Hindlimb muscle (tissue), 1 donor: ENCODE measurements at places on chromosomes 4 and X. TPM values are rescaled to one million over a fixed set of nuclear protein-coding genes. Genes with fewer than 3 reads are reported as not detected.

DNA sequence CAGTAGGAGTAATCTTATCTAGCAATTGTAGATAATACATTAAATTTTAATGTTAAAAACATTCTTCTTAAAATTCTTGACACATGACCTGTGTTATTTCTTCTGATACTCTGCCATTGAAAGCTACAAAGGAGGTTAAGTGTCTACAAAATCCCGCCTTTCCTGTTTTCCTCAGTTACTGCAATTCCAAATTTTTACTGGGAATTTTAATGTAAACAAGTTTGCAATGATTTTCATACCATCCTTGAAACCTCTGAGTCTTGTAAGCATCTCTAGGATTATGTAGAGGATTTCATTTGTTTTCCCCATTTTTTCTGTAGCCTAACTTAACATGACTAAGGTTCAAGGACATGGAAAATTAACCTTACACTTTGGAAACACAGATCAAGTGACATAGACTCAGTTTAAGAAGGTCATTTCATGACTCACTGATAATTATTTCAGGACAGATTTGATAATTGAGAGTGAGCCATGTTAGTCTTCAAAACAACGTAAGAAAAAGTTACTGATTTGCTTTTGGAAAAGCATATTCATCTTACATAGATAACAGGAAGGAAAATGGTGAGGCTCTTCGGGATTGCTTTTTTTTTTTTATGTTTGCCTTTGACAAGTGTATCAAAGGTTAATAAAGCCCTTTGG is 39.6 kb upstream of the PDLIM5 start:
- DNase-seq, result no peak

DNA sequence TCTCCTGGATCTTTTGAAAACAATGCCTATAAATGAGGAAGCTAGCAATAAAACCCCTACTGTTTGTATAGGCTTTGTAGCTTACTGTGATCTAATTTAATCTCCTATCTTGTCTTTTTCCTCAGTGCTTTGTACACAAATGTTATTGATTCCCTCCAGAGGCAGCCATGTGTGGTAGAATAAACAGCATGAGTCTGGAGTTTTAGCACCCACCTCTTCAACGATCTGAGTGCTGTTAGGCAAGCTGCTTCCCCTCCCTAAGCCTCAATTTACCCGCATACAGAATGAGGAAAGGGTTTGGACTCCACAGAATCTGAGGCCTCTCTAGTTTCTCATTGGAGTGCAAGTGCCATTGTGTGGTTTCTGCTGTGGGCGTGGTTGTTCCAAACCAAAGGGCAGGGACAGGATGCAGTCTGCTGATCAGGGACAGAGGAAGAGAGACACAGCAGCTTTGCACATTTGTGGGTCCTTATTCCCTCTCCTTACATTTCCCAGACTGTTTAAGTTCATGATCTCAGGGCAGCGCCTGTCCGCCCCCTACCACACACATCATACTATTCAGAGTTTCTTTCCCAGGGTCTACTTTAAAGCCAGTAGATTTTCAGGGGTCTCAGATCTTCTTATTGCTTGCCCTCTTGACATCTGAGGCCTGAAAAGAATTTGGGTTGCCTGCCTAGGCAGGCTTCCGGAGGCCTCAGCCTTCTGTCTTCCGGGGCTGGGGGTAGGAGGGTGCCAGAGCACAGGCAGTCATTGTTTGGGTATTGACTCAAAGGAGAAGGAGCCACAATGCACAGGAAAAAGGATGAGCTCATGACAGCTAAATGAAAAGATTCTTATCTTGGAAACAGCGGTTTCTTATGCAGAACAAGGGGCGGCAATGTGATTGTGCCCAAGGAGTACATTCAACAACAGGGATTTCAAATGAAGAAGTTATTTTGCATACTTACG is 114.9 kb upstream of the TEX13D start:
- no peak for DNase-seq

The RTL5 gene
- polyA plus RNA-seq, result 10.3 TPM

The ATP1B4 gene
- 296 TPM for polyA plus RNA-seq

The C4orf51 gene
- not detected for polyA plus RNA-seq

- no peak for DNase-seq
Observed at GRCh38 chr4:101163936-101164335, 183.4 kb downstream of the PPP3CA start.

DNA sequence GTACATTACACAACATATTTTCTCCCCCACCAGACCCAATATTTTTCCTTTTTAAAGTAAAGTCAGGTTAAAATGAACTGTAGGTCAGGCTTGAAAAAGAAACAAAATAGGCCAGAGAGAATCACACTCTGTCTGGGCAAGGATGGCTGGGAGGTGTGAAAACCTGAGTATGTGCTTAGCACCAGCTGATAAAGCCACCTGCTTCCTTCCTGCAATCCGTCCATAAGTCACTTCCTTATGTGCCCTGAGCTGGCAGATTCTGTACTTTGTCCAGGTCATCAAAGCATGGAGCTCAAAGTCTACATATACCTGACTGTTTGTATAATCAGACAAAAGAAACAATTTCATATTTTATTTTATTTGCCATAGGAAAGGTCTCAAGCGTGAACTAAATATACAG is 37.7 kb downstream of the ANTXR2 start:
- no peak for DNase-seq

DNA sequence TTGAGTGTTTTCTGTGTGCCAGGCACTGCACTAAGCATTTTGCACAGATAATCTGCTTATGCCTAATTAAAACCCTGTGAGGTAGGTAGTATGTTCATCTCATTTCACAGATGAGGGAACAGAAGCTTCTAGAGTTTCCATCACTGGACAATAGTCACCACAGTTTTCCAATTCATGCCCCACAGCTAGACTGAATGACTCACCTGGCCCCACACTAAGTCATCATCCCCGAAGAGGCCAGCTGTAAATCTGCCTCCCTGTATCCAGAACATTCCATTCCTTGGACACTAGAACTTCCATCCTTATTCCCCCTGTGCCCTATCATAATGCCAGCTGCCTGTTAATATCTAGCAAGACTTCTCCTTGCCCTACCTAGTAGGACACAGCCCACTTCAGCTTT is 40.9 kb upstream of the NYX start:
- DNase-seq, result no peak

DNA sequence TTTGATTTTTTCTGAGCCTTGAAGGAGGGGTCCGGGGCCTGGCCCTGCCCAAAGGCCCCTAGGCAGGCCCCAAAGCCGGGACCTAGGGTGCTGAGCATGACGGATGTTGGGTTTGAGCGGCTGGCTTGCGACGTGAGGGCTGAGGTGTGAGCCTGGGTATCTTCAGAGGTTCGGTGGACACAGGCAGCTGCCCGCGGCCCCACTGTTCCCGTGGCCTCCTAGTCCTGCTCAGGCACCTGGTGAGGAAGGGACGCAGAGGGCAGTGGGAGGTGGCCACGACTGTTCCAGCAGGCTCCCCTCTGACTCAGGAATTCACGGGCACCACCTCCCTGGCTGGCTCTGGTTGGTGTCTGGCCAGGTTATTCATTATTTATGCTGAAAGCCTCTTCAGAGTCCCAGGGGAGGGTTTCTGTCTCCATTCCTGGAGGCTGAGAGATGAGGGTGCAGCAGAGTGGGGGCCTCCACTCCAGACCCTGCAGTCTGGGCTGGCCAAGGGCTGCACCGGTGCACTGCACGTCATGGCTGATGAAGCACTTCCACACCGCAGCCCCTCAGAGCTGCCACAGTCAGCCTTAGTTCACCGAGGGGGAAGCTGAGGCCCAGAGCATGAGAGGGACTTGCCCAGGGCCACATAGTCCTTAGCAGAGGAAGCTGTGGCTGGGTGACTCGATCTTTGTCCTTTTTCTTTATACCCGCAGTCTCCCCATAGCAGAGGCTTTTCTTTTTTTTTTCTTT is 2.2 kb downstream of the MSANTD1 start:
- no peak for DNase-seq

The NPNT gene
- 143 TPM for polyA plus RNA-seq

The UPF3B gene
- polyA plus RNA-seq, result 14.6 TPM

- no peak for DNase-seq
Observed at GRCh38 chr4:152062936-152063620, 302.3 kb upstream of the GATB start.

The ADAMTS3 gene
- 1.6 TPM for polyA plus RNA-seq

DNA sequence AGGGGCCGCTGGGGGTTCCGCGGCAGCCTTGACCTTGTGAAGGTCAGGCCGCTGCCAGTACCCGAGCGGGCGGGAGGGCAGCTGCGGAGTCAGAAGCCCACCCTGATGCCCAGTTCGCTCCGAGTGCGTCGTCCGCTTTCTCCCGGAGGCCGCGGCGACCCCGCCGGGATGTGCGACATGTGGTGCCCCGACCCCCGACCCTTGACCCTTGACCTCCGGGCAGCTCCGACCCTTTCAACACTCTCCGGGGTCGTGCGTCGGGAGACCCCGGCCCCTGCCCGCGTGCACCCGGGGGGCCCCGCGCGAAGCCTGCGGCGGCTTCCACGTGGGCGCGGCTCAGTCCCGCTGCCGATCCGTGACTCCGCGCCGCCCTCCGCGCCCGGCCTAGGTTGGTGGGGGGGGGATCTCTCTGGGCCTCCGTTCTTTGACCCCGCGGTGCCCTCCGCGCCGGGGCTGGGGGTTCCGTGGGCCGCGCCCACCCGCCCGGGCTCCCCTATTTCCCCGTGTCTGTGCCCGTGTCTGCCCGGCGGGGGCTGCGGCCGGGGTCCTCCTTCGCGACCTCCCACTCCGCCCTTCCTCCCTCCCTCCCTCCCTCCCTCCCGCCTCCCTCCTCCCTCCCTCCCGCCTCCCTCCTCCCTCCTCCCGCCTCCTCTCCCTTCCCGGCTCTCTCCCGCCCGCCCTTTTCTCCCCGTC is 609 bp upstream of the SLC25A6 start:
- peak; percentile 79 for DNase-seq

DNA sequence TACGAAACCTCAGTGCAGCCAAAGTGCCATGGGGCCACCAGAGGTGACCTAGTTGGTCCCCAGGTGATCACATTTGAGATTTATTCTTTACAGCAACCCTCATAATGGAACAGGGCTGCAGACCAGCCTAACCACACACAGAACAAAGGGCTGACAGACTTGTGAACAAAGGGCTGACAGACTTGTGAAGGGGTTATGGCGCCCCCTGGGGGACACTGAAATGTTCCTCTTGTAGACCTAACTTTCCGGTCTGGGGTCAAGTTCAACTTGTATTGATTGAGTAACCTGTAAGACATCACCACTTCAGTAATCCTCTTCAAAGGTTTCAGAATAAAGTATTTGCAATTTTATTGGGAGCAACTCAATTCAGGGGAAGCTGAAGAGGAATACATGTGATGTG is 175.9 kb upstream of the RPS6KA3 start:
- DNase-seq, result peak; percentile 45

The BEX1 gene
- polyA plus RNA-seq, result 0.34 TPM

The RIPPLY1 gene
- not detected for polyA plus RNA-seq

The IGSF1 gene
- 85.8 TPM for polyA plus RNA-seq

DNA sequence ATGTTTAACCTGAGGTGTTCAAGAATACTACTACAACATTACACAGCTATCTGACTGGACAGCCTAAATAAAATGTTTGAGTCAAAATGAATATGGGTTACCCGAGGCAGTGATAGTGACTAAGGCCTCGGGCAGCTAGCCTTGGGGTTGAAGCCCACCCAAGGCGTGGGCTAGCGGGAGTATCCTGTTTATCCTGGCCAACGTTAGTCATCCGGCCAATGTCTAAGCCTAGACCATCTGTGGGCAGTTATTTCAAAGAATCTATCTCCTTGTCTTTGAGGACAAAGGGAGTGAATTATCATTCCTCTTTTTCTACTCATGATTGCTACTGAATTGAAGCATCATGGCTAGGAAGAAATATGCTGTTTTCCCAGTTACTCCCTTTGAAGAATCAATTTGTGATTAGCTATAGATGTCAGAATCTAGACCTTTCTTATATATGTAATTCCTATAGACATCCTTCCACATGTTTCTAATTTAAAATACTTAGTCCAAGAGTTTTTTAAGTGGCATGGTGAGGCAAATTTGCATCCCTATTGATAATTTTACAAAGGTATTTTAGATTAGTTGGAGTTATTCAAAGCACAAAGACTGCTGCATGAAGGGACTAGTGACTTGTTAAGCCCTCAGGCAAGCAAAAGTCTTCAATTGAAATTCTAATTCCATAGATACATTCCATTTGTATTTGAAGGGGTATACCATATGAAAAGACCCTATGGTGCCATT is 6.0 kb upstream of the PDGFC start:
- no peak for DNase-seq

GRCh38 chrX:2401590-2402360 is 99.0 kb downstream of the DHRSX start:
- DNase-seq, result no peak

The YY2 gene
- 1.8 TPM for polyA plus RNA-seq

DNA sequence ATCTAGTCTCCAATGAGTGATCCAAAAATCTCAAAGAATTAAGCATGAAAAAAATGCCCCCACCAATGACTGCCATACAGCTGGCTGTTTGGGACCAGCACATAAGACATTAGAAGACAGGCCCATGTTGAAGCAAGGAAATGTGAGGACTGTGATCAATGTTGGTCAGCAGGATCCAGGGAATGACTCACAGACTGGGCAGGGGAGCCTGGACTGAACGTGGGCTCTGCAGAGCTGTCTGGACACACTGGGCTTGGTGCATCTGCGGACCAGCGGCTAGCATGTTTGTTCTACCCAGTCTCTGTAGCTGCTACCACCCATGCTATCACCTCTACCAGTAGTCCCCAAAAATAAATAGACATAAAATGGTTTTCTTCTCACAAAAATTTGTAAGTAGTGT is 108.6 kb downstream of the PALLD start:
- DNase-seq, result no peak

DNA sequence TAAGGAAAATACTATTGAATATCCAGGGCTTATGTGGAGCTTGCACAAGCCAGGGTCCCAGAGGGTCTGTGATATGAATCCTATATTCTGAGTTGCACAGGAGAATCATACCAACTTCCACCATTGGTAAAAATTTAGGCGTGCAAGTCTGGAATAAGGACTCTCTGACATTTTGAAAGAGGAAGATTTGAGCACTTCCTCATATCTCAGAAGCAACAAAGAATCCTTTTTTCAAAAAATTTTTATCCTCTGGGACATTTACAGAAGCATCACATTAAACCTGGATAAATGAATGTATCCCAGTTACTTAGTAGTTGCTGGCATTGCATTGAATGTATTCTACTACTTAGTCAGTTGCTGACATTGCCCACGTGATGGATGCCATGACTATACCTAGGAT is 24.2 kb upstream of the CAMK2D start:
- DNase-seq, result no peak

GRCh38 chrX:154727418-154727817 is 23.5 kb downstream of the GAB3 start:
- no peak for DNase-seq

GRCh38 chr4:139672732-139673131 is 7.1 kb downstream of the MGST2 start:
- DNase-seq, result no peak

- no peak for DNase-seq
Observed at GRCh38 chrX:68918202-68918601, 89.4 kb downstream of the EFNB1 start.

The TIGD4 gene
- 1.6 TPM for polyA plus RNA-seq
